ENCODE measurements at places on chromosomes 11 and 22.

- no peak for DNase-seq
Observed at GRCh38 chr11:64637334-64638017, 46.5 kb downstream of the SLC22A12 start.

DNA sequence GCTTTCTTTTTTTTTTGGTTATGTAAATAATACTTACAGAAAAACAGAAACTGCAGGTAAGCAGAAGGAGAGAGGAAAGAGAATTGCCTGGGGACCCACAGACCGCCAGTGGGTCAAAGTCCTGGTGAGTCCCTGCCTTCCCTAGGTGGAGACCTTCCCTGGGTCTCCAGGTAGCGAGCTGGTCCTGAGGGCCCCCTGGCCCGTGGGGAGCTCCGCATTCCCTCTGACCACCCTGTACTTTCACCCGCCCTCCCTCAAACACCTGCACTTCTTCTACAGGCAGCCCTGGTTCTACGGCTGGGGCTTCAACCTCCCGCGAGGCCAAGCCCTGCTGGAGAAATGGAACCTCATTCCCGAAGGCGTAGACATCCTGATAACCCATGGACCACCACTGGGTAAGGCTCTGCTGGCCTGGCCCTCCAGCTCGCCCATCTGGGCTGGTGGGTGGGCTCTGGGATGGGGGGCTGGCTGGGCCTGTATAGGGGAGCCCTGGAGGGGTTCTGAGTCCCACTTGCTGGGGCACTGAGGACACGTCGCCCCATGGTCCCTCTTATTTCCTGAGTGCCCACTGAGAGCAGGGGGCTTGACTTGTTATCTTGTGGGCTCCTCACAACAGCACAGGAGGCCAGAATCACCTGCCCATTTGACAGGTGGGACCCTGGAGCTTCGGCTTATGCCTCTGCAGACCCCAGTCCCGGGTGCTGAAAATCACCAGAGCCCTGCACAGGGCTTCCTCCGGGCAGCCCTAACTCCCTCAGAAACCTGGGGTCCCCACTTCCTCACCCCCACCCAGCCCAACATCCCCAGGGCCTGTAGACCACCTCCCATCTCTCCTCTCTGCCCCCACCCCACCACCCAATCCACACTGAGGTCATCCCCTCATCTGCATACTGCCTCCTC is 86.4 kb downstream of the MPPED1 start:
- DNase-seq, result no peak

DNA sequence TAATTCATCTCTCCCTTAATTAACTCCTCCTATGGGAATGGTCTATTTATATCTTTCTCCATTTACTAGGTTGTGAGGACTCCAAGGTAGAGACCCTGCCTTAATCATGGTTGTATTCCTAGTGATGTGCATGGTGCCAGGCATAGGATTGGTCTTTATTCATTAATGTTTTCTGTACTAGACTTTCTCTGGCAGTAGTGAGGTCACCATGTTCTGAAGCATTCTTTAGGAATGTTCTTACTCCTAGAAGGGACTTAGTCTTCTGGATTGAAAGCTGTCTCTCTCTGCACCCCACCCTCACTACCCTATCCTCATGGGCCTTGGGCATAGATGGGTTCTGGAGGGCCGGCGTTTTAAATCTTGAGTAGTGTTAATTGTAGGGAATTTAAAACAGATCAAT is 10.6 kb upstream of the INSC start:
- DNase-seq, result no peak

GRCh38 chr11:10407749-10408685 is 47.0 kb upstream of the AMPD3 start:
- no peak for DNase-seq

DNA sequence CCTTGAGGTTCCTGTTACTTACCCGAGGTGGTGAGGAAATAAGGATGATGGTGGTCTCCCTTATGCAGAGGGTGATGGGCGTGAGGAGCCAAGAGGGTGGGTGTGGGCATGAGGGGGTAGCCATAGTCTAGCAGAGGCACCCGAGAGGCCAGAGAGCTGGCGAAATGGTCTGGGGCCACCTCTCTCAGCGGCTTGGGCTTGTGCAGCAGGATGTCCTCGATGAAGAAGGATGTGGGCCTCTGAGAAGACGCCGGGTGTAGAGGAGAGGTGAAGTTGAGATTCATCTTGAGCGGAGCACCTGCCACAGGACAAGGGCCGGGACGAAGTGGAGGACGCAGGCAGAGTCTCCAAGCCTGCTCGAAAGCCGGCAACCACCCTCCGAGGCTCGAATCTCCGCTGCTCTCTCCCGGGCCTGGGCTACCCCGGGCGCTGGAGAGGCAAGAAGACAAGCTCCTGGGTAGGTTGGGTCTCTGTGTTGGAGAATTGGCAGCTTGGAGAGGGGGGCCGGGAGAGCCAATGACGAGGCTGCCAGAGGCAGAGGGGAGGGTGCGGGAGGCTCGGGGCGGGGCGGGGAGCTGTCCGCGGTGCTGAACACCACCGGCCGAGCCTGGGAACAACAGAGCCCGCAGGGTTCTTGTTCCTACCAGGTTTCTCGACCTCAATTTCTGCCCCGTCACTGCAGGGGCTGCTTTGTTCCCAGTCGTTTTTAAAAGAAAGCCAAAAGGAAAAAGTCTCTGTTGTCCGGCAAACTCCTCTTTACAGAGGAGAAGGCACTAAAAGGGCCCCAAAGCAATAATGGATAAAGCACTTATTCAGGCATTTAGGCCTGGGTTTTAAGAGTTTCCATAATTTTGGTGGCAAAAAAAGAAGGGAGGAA is at the start of gene BSX:
TSS of gene BSX (minus strand) at position 447 of the 877 bp plus-strand sequence. CDS start at position 284, 163 bp downstream.
- peak; percentile 22 for DNase-seq

- no peak for DNase-seq
Observed at GRCh38 chr11:98277251-98277912, 743.4 kb upstream of the CNTN5 start.

GRCh38 chr11:91404344-91404743 is 820.3 kb upstream of the FAT3 start:
- DNase-seq, result no peak

- DNase-seq, result no peak
Observed at GRCh38 chr11:1825039-1825740, 9.6 kb upstream of the SYT8 start.

GRCh38 chr11:68471360-68472340 is 11.1 kb downstream of the PPP6R3 start:
- peak; percentile 51 for DNase-seq

- no peak for DNase-seq
Observed at GRCh38 chr22:36386900-36387708, 663 bp downstream of the MYH9 start.

DNA sequence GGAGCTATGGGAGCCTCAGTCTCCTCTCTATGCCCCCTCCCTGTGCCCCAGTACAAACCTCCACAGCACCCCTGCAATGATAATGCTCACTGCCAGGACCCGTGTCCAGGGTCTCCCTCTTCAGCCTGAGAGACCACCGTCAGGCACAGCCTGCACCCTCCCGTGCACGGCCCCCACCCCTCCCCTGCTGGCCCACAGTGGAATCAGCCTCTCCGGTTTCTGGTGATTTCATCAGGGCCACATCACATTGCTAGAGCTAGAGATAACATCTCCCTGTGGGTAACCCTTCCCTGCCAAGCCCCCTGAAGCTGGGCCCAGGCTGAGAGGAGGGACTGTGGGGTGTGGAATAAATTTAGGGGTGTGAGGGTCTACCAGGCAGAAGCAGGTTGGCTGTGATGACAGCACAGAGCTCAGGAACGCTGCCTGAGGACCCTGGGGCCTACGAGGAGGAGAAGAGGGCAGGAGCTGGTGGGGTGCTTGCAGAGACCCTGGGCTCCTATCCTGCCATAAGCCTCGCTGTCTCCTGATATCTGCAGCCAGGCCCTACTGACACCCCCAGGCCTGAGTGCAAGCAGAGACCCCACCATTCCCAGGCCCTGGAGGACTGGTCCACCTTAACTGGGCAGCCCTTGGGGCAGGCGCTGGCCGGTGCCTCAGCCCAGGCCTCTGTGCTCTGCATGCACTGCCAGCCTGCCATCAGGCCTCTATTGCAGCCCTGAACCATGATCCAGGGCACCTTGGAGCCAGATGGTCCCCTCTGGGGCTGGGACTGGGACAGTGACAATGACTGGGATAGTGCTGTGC is at the start of gene KLHDC7B:
TSS of gene KLHDC7B (plus strand) at position 378 of the 804 bp plus-strand sequence. CDS start at position 723, 345 bp downstream.
- no peak for DNase-seq

- no peak for DNase-seq
Observed at GRCh38 chr22:39724857-39725256, 154.3 kb downstream of the CACNA1I start.

DNA sequence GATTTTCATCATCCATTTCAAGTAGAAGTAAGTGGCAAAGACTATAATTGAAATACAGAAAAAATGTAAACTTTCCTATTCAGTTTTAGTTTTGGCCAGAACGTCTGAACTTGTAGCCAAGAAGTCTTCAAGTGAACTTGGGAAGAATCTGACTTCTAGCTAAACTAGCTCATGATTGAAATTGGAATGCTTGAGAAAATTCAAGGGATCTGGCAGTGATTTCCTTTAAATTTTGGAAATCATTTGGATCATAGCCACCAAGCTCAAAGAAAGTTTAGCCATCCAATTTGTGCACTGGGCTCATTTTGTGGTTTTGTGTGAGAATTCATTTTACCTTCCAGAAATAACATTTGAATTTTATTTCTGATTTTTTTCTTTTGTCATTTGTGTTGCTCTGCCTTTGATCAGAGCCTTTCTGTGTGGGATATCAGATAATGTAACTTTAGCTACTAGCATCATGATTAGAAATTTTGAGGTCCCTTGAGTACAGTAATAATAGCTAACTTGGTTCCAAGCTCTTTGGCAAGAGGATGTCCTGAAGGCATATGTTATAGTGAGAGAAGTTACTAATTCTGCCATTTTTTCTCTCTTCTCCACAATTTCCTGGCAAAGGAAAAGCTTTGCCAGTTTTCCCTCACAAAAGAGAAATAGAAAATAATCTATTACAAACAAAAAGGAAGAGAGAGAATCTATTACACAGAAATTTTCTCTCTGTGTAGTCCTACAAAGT is 2123.7 kb upstream of the RAG2 start:
- no peak for DNase-seq

Data from stimulated activated CD4-positive, alpha-beta T cell treated with anti-CD3 and anti-CD28 coated beads, Interleukin-15, amount 100 ng/mL, for 48 hours (primary cell).